ENCODE measurements at places on chromosomes 3 and 15. TPM values are rescaled to one million over a fixed set of nuclear protein-coding genes. Genes with fewer than 3 reads are reported as not detected.

Gene UBE2E2
- 44.2 TPM for total RNA-seq

Gene PCSK6
- 13.9 TPM for total RNA-seq

Gene HEG1
- 19.8 TPM for total RNA-seq

Gene SERINC4
- total RNA-seq, result 0.15 TPM

Gene ZNF710
- total RNA-seq, result 19.9 TPM

Gene CLCN2
- 5.4 TPM for total RNA-seq

Gene RPUSD3
- total RNA-seq, result 58.3 TPM

Gene KLHL40
- not detected for total RNA-seq

Gene PIF1
- 14.6 TPM for total RNA-seq

Gene CCR9
- not detected for total RNA-seq

Gene ISG20
- 43.2 TPM for total RNA-seq

Gene HYKK
- 6.2 TPM for total RNA-seq

Gene SERPINI1
- total RNA-seq, result 2.4 TPM

Gene ZNF502
- 2.2 TPM for total RNA-seq

Gene SPCS1
- total RNA-seq, result 168 TPM

Gene CLDN18
- not detected for total RNA-seq

Gene C3orf20
- 0.02 TPM for total RNA-seq

Gene RASGRP1
- 0.35 TPM for total RNA-seq

Gene HTR3C
- total RNA-seq, result not detected

Gene RHCG
- total RNA-seq, result 41.0 TPM

Gene ZNF660
- total RNA-seq, result not detected

Gene RBMS3
- total RNA-seq, result 1.2 TPM

Gene DAPK2
- 3.5 TPM for total RNA-seq

Gene HOMER2
- total RNA-seq, result 26.1 TPM

Gene DISP2
- total RNA-seq, result 1.1 TPM

Gene RAB6B
- 2.2 TPM for total RNA-seq

Gene POLQ
- total RNA-seq, result 6.7 TPM

Gene CDC25A
- total RNA-seq, result 10.2 TPM

Gene EFL1
- total RNA-seq, result 27.4 TPM

Gene EIF2A
- 83.6 TPM for total RNA-seq

Gene TMEM212
- total RNA-seq, result not detected

Gene SPRED1
- total RNA-seq, result 9.0 TPM

Data from A549 treated with dexamethasone at 1 μM for 4 hours (cell line).